ENCODE measurements at places on chromosomes 3 and 15.

GRCh38 chr15:85318732-85319076 is 61.7 kb upstream of the AKAP13 start:
- no peak for DNase-seq

DNA sequence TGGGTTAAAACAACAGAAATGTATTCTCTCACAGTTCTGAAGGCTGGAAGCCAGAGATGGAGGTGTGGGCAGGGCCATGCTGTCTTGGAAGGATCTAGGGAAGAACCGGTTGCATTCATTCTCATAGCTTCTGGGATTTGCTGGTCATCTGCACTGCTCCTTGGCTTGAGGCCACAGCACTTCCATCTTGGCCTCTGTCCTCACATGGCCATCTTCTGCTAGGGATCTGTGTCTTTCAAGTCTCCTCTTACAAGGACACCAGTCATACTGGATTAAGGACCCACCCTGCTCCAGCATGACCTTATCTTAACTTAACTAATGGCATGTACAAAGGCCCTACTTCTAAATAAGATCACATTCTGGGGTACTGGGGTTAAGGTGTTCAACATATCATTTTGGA is 47.7 kb downstream of the RPLP1 start:
- no peak for DNase-seq

DNA sequence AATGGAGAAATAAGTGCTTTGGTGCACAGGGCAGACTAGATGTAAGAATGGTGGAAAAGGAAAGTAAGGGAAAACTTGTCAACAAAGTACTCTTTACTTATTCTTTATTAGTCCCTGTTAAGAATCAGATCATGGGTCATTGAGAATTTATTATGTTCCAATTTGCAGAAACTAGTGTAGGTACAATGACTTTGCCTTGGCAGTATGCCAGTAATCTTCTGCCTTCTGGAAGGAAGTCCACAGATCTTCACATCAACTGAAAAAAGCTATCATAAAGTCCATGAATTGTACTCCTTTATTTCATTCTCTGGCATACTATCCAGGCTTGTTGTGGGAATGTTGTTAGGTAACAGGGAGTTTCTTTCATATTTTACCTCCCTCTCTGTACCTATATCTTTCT is 88.2 kb upstream of the FLNB start:
- no peak for DNase-seq

GRCh38 chr15:63402498-63403253 is 21.0 kb upstream of the CA12 start:
- DNase-seq = no peak

GRCh38 chr15:35548435-35548834 is 2.5 kb upstream of the DPH6 start:
- DNase-seq = no peak

GRCh38 chr3:120448756-120449155 is 2.0 kb downstream of the FSTL1 start:
- DNase-seq = no peak

GRCh38 chr3:177837951-177838655 is 640.8 kb upstream of the TBL1XR1 start:
- no peak for DNase-seq

DNA sequence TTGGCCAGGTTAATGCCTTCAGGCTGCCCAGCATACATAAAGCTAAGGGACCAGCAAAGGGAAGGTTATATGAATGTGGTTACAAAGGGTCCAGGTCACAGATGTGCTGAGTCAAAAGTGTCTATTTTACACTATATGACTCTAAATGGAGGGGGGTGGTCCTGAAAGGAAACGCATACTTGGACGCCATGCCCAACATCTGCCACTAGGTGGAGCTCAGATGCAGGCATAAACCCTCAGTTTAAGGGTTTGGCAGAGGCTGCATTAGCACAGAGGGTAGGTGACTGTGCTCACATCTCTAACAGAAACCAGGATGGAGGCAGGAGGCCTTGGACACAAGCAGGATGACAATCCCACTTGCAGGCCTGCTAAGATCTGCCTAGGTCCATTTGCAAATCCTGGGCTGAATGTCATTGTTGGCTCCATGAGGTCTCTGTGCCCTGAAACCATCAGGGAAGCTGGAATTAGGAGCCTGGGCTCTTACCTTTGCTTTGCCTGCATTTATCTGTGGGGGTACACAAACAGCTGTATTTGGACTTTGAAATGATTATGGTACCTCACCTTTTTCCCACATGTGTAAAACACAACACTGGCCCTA is 55.8 kb downstream of the ZNF621 start:
- DNase-seq = no peak

- DNase-seq = no peak
These were observed 38.3 kb downstream of the SCAPER start for GRCh38 chr15:76866716-76867321.

DNA sequence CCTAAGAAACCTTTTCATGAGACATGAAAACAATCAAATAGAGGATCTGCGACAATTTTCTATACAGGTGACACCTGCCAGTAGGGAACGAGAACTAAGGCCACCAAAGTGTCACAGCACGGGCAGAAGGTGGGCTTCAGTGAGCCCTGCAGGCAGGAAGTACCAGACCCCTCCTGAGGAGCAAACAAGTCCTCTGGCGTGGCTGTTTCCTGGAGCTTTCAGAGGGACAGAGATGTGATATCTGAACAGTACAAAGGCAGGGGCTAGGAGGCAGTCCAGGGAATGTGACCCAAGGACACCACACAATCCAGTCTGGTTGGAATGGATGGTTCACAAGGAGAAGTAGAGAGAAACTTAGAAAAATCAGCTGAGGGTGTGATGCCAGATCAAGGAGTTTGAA is 16.8 kb downstream of the POMGNT2 start:
- no peak for DNase-seq

- DNase-seq = no peak
These were observed 249.1 kb downstream of the TBL1XR1 start for GRCh38 chr3:176948151-176948550.

DNA sequence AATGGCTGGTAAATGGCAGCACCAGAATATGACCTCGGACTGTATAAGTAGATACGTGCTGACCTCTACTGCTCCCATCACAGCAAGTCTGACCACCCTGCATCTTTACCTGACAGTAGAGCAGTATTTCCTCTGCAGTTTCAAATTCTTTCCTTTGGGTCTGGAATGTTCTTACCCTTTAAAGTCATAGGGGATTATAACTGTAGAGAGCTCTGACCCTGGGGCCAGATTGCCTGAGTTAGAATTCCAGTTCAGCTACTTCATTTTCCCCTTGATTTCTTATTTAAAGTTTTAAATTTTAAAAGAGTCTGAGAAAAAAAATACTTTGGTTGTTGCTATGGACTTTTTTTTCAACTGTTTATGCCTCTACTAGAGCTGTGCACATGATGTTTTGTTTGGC is 237.7 kb downstream of the NR1D2 start:
- no peak for DNase-seq

GRCh38 chr3:16337856-16338540 is 73.0 kb downstream of the OXNAD1 start:
- no peak for DNase-seq

DNA sequence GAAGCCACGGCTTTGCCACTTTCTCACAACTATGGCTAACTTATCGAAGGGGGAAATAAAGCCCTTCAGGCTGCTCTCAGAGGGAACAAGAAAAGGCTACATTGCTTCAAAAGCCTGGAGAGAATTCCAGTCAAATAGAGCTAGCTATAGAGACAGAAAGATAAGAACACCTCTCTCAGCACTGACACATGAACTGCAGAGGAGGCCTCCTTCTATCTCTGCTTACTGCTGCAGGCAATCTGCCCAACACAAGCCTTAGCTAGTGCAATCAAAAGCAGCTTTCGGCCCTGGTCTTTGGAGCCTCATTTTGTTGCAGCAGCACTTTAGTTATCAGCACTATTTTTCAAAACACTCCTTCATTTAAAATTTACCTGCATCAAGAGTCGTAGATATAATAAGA is 118.4 kb upstream of the ROBO1 start:
- DNase-seq = no peak

DNA sequence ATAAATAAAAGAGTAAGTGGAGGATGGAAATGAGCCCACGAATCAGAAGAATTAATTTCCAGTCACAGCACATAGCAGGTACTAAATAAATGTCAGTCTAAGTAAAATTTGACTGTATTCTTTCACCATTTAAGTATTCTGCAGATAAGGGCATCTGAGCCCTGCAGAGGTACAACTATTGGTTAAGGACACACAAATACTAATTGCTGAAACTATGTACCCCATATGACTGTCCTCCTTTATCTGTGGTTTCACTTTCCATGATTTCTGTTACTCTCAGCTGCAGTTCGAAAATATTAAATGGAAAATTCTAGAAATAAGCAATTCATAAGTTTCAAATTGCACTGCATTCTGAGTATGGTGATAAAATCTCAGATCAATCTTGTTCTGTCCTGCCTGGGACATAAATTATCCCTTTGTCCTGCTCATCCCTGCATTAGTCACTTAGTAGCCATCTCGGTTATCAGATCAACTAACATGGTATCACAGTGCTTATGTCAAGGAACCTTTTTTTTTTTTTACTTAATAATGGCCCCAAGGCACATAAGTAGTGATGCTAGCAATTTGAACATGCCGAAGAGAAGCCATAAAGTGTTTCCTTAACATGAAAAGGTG is 95.1 kb downstream of the LSAMP start:
- DNase-seq = no peak

- no peak for DNase-seq
These were observed 95.7 kb upstream of the CHRM5 start for GRCh38 chr15:33872416-33873106.

DNA sequence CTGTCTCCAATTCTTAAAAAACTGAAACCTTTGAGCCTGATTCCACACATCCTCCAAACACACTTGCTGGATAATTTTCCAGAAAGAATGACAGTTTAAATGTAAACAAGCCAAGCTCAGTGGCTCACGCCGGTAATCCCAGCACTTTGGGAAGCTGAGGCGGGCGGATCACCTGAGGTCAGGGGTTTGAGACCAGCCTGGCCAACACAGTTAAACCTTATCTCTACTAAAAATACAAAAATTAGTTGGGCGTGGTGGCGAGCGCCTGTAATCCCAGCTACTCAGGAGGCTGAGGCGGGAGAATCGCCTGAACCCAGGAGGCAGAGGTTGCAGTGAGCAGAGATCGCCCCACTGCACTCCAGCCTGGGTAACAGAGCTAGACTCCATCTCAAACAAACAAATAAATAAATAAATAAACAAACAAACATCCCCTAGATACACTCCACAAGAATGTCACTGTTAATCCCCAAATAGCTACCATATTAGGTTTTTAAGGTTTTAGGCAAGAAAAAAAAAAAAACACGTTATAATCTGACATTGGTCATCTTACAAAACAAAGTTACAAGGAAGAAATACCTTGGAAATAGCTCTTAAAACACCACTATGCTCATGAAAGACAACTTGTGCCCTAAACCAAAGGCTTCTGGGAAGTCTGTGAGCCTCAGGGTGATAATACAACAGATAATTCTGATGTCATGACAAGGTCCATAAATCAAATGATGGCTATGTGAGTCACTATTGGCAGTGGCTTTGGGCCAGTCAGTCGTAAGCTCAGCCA is 13.2 kb downstream of the TNIK start:
- no peak for DNase-seq

DNA sequence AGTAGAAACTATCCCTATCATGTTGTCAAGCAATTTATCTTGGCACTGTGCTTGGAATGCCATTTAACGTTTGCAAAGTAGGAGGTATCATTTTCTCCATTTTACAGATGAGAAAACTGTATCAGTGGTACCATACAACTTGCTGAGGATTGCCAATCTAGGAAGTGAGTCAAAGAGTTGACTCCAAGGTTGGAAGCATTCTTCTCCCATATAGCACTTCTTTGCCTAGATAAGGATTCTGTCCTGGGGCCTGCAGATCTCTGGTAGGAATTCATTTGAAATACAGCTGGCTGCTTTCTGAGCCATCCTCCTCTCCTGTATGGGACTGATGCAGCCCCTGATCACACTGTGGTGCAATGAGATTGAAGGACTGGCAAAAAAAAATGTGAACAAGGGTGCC is 170.2 kb downstream of the ALDH1A2 start:
- DNase-seq = no peak

- DNase-seq = no peak
These were observed 313.9 kb downstream of the FGF12 start for GRCh38 chr3:192413461-192413860.

DNA sequence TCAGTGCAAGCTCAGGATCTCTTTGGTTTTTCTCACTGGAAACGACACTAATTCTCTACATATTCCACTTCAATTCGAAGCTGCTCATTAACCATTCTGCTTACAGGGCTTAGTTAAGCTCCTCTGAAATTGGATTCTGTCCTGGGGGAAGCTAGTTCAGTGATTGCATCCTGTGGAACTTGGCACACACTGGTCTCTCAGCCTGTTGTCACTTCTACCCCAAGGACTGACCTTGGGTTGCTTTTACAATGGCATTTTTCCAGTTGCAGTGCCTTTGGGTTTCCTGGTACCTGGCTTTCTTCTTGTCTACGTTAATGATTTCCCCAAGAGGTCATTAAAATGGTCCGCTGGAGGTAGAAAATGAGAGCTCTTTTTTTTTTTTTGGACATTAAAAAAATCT is 33.3 kb upstream of the GABRB3 start:
- DNase-seq = no peak

Measured in thoracic aorta (tissue), 2 donors.